ENCODE measurements at places on chromosomes 3 and 15. TPM values are rescaled to one million over a fixed set of nuclear protein-coding genes. Genes with fewer than 3 reads are reported as not detected.

Gene TM6SF1
- 1.9 TPM for total RNA-seq

Gene SHQ1
- total RNA-seq, result 30.1 TPM

DNA sequence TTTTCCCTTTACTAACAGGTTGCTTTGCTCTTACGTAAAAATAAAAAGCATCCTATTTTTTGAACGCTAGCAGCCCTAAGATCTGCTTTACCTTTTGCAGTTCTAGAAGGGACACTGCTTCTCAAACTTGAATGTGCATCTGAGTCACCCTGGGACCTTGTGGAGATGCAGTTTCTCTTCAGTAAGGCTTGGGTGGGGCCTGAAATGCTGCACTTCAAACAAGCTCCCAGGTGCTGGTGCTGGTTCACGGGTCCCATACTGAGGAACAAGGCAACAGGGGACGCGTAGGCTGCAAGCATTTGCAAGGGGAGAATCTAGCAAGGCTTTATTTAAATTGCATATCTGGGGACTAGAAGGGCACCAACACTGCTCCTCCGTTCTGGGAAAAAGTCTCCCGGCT is 30.0 kb downstream of the MB21D2 start:
- no peaks in the 10 kb centered on the region for H3K36me3 ChIP-seq
- DNase-seq, result peak; percentile 32
- peak overlapping the region; percentile 84 for H3K27ac ChIP-seq
- H3K4me3 ChIP-seq, result no peak overlapping the region

- no peaks in the 10 kb centered on the region for H3K27me3 ChIP-seq
- DNase-seq, result no peak
- H3K4me1 ChIP-seq, result no peaks in the 10 kb centered on the region
- H3K4me3 ChIP-seq, result no peak overlapping the region
- no peaks in the 10 kb centered on the region for H3K36me3 ChIP-seq
Measured at GRCh38 chr15:36414670-36415069, 164.8 kb upstream of the CDIN1 start.

Gene CCDC39
- total RNA-seq, result not detected

GRCh38 chr3:5347486-5347885 is 160.0 kb downstream of the EDEM1 start:
- no peaks in the 10 kb centered on the region for H3K36me3 ChIP-seq
- no peaks in the 10 kb centered on the region for H3K4me1 ChIP-seq
- no peak for DNase-seq

- H3K4me1 ChIP-seq, result peaks cover 75% of the 10 kb centered on the region
- H3K36me3 ChIP-seq, result peaks cover 4% of the 10 kb centered on the region
- peak overlapping the region; percentile 81 for H3K4me3 ChIP-seq
Measured at GRCh38 chr15:51735228-51736010, 2.0 kb downstream of the LYSMD2 start.

GRCh38 chr3:97057365-97057764 is 243.0 kb downstream of the EPHA6 start:
- DNase-seq, result no peak
- no peaks in the 10 kb centered on the region for H3K36me3 ChIP-seq
- no peaks in the 10 kb centered on the region for H3K27me3 ChIP-seq
- no peak overlapping the region for H3K27ac ChIP-seq
- no peak overlapping the region for H3K4me3 ChIP-seq

DNA sequence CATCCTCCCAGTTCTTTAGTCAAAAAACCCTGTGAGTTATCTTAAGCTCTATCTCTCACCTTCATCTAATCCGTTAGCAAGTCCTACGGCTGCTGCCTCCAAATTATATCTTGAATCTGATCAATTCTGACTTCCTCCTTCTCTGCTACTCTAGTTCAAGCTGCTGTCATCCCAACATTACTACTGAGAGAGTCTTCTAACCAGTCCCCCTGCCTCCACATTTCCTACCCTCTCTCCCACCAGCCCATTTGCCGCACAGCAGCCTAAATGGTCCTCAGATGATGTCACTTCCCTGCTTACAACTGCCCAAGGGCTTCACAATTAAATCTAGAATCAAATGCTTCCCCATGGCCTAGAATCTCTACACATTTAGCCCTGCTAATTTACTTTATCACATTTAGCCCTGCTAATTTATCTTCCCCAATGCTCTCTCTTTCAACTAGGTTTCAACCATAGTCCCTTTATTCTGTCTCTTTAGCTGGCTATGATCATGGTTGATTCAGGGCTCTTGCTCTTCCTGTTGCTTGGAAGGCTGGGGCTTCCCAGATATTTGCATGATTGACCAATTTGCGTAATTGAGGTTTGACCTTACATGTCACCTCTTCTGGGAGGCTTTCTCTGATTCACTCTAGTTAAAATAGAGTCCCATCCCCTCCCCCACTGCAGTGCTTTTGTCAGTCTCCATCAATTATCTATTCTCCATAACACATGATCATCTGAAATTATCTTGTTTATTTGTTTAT is 11.0 kb upstream of the ARL14 start:
- peaks cover 8% of the 10 kb centered on the region for H3K27me3 ChIP-seq
- DNase-seq, result peak; percentile 14
- H3K27ac ChIP-seq, result peak overlapping the region; percentile 78

Gene RASGRP1
- total RNA-seq, result 167 TPM

DNA sequence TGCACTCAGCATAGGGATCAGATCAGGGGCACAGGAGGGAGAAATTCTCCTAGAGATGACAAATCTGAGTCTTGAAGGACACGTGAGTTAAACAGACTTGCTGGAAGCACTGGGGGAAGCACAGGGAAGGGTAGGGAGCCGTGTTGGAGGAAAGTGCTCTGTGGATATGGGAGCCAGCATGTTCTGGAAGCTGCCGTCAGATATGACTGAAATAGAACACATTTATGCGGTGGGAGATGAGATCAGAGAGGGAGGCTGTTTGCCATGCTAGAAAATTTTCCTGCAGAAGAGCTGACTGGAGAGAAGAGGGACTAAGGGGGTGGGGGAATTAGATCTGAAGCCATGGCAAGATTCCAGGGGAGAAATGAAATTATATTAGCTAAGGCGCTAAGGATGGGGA is 1.8 kb downstream of the TAMM41 start:
- peaks cover 26% of the 10 kb centered on the region for H3K36me3 ChIP-seq
- no peak for DNase-seq
- peaks cover 28% of the 10 kb centered on the region for H3K4me1 ChIP-seq
- H3K4me3 ChIP-seq, result peak overlapping the region; percentile 97
- peak overlapping the region; percentile 6 for H3K27ac ChIP-seq

Gene ARL14
- total RNA-seq, result not detected

DNA sequence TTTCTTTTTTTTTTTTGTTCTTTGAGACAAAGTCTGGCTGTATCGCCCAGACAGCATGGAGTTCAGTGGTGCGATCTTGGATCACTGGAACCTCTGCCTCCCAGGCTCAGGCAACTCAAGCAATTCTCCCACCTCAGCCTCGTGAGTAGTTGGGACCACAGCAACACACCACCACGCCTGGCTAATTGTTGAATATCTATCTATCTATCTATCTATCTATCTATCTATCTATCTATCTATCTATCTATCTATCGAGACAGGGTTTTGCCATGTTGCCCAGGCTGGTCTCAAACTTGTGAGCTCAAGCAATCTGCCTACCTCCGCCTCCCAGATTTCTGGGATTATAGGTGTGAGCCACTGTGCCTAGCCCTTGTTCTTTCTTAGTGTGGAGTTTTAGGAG is 143.3 kb upstream of the DPH6 start:
- no peak overlapping the region for H3K4me3 ChIP-seq
- no peak for DNase-seq
- H3K27ac ChIP-seq, result no peak overlapping the region
- no peaks in the 10 kb centered on the region for H3K4me1 ChIP-seq
- no peaks in the 10 kb centered on the region for H3K36me3 ChIP-seq

DNA sequence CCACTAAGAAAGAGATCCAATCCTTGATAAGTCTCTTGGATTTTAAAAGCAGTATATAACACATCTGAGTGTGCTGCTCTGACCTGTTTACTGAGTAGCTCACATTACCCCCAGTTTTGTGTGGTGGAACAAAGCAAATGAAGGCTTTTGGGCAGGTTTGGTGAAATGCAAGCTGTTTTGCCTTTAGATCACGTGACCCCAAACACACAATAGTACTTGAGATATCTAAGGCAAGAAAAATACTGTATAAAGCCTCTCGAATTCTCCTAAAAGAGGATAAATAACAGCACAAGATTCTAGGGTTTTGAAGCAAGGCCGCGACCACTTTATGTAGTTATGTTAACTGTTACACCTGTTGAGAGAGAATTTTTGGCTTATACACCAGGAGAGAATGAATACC is 49.3 kb upstream of the TRIM42 start:
- H3K4me1 ChIP-seq, result no peaks in the 10 kb centered on the region
- H3K36me3 ChIP-seq, result no peaks in the 10 kb centered on the region
- DNase-seq, result no peak

- DNase-seq, result peak; percentile 84
- no peaks in the 10 kb centered on the region for H3K27me3 ChIP-seq
Measured at GRCh38 chr3:10224794-10225665, 23.2 kb upstream of the TATDN2 start.

- peaks cover 51% of the 10 kb centered on the region for H3K4me1 ChIP-seq
- no peak for DNase-seq
- H3K27ac ChIP-seq, result peak overlapping the region; percentile 6
- H3K36me3 ChIP-seq, result peaks cover 20% of the 10 kb centered on the region
- no peak overlapping the region for H3K4me3 ChIP-seq
Measured at GRCh38 chr15:85636351-85636750, 158.4 kb downstream of the KLHL25 start.

- DNase-seq, result no peak
- H3K27me3 ChIP-seq, result no peaks in the 10 kb centered on the region
- no peak overlapping the region for H3K4me3 ChIP-seq
- no peaks in the 10 kb centered on the region for H3K36me3 ChIP-seq
- H3K27ac ChIP-seq, result no peak overlapping the region
Measured at GRCh38 chr3:100424261-100424660, 22.9 kb downstream of the LNP1 start.

DNA sequence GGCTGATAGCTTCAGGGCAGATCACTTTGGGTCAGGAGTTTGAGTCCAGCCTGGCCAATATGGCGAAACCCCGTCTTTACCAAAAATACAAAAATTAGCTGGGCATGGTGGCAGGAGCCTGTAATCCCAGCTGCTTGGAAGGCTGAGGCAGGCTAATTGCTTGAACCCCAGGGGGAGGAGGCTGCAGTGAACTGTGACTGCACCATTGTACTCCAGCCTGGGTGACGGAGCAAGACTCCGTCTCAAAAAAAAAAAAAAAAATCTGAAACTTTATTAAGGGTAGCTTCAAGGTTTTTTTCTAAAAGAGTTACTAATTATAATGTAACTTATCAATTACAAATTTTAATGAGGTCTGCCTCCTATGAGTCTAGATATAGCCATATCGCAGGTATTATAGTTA is 5.1 kb downstream of the NECTIN3 start:
- no peak for DNase-seq
- no peaks in the 10 kb centered on the region for H3K36me3 ChIP-seq
- peaks cover 13% of the 10 kb centered on the region for H3K27me3 ChIP-seq
- no peak overlapping the region for H3K27ac ChIP-seq
- peaks cover 32% of the 10 kb centered on the region for H3K4me1 ChIP-seq
- H3K4me3 ChIP-seq, result no peak overlapping the region

Gene SPINK8
- not detected for total RNA-seq

DNA sequence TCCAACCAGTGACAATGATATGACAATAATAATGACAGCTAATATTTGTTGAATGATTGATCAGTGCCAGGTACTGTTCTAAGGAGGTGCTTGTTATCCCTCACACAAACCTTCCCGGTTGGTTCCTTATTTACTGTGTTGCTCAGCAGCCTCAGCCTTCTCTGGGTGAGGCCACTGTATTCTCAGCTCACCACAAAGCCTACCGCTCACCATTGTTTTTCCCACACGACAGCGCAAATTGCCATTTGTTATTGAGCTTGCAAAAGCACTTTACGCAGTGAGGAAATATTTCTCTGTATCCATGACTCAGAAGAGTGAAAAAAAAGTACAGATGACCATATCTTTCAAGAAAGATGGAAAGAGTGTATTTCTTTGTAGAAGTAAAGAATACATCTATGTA is 49.5 kb upstream of the PDZRN3 start:
- no peaks in the 10 kb centered on the region for H3K27me3 ChIP-seq
- no peaks in the 10 kb centered on the region for H3K36me3 ChIP-seq
- H3K4me3 ChIP-seq, result no peak overlapping the region
- no peak for DNase-seq
- H3K27ac ChIP-seq, result no peak overlapping the region
- H3K4me1 ChIP-seq, result no peaks in the 10 kb centered on the region

Gene NANOGP8
- not detected for total RNA-seq

DNA sequence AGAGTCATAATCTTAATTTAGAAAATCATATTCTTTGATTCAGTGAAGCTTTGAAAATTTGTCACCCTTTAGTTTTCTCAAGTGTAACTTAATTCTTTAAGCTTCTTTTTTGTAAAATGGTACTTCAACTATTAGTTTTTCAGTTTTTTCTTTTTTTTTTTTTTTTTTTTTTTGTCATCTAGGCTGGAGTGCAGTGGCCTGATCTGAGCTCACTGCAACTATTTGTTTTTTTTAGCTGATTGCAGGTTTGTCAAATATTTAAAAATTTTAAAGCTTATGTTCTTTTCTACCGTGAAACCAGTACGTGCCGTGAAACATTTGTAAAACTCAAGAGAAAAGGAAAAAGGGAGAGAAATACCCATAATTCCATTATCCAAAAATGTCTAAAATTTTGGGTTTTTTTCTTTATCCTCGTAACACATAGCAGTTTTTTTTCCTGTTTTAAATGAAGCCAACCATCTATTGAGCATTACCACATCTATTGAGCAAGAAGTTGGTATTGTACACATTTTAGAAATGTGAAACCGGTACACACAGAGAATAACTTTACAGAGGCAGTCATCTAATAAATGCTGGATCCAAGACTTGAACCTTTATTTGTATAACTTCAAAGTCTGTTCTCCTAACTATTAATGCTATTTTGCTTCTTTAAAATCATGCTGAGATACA is 25.7 kb downstream of the ECT2 start:
- no peaks in the 10 kb centered on the region for H3K27me3 ChIP-seq
- peaks cover 38% of the 10 kb centered on the region for H3K36me3 ChIP-seq
- no peak for DNase-seq
- no peak overlapping the region for H3K4me3 ChIP-seq
- H3K4me1 ChIP-seq, result peaks cover 11% of the 10 kb centered on the region

- H3K4me1 ChIP-seq, result peaks cover 36% of the 10 kb centered on the region
- H3K27ac ChIP-seq, result no peak overlapping the region
- DNase-seq, result peak; percentile 73
Measured at GRCh38 chr15:78070049-78070700, 7.3 kb downstream of the TBC1D2B start.

Gene GHRL
- 0.73 TPM for total RNA-seq

Gene C2CD4A
- 2.6 TPM for total RNA-seq

DNA sequence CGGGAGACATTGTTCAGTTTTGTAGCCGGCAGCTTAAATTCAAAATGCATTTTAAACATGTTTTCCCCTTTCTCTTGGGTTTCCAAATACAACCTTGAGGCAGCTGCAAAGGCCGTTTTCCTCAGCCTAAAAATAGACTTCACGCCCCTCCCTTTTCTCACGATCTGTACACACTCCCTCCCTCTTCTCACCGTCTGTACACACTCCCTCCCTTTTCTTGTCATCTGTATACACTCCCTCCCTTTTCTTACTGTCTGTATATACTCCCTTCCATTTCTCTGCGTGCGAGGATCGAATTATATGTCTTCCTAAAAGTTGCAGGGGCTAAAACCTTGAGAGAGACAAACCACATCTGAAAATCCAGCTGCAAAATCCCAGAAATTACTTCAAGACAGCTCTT is 8.9 kb downstream of the MUC4 start:
- no peaks in the 10 kb centered on the region for H3K36me3 ChIP-seq
- no peak overlapping the region for H3K4me3 ChIP-seq
- H3K4me1 ChIP-seq, result peaks cover 37% of the 10 kb centered on the region
- H3K27me3 ChIP-seq, result peaks cover 18% of the 10 kb centered on the region
- no peak for DNase-seq
- no peak overlapping the region for H3K27ac ChIP-seq

- H3K27me3 ChIP-seq, result no peaks in the 10 kb centered on the region
- no peak for DNase-seq
- H3K4me1 ChIP-seq, result no peaks in the 10 kb centered on the region
- no peak overlapping the region for H3K4me3 ChIP-seq
- H3K27ac ChIP-seq, result no peak overlapping the region
Measured at GRCh38 chr3:64898941-64899340, 211.1 kb upstream of the ADAMTS9 start.

Data from activated CD4-positive, alpha-beta memory T cell treated with anti-CD3 and anti-CD28 coated beads for 36 hours (primary cell).